Nephron progenitor cell (in vitro differentiated cells): ENCODE measurements at places on chromosomes 1 and 21.

DNA sequence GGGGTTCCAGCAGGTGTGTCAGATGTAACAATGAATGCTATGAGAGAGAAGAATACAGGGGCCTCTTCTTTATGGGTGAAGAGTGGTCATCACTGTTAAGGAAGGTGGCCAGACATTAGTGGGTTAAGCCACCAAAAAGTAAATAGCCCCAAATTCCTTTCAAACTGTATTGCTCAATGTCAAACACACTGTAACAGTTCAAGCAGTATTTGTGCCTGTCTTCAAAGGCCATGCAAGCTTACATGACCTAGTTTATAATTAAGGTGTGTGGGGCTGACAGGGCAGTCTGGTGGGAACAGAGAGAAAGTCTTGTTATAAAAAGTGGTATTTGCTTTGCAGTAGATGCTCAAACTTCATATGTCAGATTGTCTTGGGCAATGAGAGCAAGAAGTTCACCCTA lies 18.5 kb downstream of the CHIT1 start:
- no peak for DNase-seq

GRCh38 chr1:179178950-179179349 lies 50.5 kb downstream of the ABL2 start:
- no peak for DNase-seq

GRCh38 chr1:110462964-110463363 lies 12.0 kb downstream of the PROK1 start:
- no peak for DNase-seq

GRCh38 chr1:152108882-152109222 lies 6.4 kb downstream of the TCHH start:
- DNase-seq = no peak

- no peak for DNase-seq
These were observed 8.1 kb downstream of the SOD1 start for GRCh38 chr21:31667639-31668038.

GRCh38 chr1:116268211-116268610 lies 104.8 kb upstream of the ATP1A1 start:
- DNase-seq = no peak

DNA sequence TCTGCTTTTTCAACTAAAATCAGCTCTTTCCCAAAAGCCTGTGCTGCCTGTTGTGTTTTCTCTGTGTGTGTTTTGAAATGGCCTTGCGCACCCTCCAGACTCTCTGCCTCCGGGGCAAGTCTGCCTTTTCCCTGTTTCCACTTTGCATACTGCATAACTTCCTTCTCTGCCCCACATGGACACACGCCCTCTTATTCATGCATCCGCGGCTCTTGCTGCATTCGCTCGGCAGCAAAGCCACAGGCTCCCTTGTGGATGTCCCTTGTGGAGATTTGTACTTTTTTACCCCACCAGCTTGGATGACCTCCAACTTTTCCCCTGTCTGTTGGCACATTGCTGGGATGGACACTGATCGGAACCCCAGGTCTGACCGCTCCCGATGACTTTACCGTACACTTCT lies 147.6 kb downstream of the ADSS2 start:
- no peak for DNase-seq

GRCh38 chr1:111857194-111857651 lies 101.5 kb downstream of the DDX20 start:
- no peak for DNase-seq

- no peak for DNase-seq
These were observed 6.3 kb upstream of the ADAR start for GRCh38 chr1:154614247-154614646.

DNA sequence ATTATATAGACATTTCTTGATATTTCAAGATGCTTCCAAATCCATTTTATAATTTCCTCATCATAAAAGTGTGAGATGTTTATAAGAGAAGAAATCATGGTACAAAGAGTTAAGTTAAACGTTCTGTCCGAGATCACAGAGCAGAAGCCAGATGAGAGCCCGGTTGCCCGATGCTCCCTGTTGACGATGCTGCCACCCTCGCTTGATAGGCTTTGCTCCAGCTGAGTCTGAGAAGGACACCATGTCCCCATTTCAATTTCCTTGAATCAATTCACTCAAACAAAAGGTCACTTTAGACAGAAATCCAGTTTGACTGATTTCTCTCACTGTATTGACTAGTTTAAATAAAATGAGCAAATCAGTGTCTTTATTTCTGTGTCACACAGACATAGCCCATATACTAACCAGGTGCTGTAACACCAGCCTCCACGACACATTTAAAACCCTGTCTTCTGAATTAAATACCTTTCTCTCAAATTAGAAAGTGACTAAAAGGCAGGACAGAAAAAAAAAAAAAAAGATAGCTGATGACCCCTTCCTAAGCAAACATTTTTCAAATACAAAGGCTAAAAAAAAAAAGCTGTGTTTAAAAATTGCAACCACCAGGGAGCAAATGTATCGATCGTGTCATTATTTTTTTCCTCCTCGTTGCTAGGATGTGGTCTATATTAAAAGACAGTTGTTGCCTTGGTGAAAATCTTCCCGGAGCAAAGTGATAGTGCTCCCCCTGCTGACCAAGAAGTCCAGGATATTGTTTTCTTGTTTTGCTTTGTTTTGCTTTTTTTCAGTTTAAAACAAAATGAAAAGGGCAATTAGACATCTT lies 35.2 kb downstream of the DNASE2B start:
- DNase-seq = peak; percentile 45

DNA sequence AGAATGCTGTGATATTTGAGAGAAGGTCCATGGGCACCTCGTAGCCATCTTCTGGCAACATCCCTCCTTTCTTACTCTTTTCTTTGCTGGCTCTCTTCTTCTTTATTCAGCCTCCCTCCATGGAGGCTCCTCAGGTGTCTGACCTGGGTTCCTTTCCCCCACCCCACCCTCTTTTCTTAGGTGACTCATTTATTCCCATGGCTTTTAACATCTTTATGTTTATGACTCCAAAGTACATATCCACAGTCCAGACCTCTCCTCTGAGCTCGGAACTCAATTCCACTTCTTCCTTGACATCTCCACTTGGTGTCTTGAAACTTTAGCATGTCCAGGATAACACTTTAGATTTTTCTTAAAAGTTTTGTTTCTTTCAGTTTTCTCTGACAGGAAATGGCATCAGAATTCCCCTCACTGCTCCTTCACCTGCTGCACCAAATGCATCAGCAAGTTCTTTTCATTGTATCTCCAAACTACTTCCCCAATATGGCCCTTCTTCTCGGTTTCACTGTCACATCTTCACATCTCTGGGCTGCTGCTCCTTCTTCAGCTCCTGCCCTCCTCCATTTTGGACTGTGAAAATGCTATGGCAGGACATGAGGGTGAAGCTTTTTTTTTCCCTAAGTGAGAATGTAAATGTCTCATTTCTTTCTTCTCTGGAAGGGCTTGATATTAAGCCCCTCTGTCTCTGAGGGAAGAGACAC lies 95.9 kb downstream of the GIPC2 start:
- no peak for DNase-seq

DNA sequence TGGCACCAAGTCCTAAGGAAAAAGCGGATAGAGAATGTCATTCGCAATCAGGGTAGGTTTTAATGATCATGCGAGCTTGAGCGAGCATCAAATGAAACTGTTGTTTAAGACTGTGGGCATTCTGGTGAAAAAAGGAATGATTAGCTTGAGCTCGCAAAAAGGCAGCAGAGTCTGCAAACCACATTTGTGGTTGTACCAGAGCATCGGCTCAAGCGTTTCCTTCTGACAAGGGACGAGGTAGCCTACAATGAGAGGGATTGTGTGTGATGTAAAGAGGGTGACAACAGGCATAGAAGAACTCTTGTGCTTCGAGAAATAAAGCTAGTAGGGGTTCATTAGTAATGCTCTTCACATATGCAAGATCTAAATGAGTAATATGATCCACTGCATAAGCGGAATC lies 11.1 kb upstream of the CD48 start:
- no peak for DNase-seq

DNA sequence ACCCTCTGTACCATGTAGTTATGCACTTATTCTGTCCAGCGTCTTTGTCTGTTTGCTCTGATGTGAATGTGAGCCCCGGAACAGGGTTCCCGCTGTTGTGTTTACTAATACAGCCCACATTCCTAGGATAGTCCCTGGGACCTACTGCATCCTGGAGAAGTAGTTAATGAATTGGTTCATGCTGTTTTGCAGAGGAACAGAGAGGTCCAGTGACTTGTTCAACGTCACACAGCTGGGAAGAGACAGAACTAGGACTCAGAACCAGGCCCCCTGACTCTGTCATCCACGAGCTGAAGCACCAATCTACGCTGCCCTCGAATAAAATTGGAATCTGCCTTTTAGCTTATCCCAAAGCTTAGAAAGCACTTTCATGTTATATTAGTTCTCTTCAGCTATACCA lies 784 bp downstream of the AGT start:
- no peak for DNase-seq

DNA sequence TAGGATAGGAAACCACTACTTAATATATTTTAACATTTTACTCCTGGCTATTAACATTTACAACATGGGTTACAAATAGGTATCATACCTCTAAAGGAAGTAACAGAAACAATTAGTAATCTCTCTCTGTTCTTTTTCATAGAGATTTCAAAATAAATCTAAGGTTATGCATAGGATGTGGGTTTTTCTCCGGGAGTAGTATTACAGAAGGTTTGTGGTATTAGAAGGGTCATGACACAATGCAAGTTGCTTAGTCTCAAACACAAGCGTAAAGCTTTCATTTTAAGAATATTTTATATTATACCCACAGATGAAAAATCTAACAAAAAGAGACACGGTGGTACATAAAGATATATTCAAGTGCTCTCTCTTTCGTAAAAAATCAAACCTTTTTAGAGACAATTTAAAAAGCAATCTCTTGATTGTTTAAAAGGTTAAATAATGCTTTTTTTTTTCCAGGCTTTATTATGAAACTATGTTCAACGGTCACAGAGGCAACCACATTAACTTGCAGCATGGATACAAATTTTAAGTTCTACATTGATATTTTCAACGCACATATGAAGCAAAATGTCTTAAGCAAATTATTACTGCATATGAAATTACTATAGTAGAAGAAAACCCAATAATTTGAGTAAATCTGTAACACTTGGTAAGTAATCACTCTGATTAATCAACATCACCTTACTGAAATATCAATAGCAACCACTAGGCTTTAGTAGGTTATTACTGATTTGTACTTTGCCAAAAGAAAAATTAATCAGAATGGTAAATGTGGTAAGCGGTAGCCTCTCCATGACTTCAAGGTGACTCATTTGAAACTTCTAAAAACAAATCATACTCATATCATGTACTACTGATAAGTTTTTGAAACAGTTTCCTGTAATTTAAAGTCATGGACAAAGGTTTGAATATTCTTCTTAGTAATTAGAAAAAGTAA lies 97.4 kb upstream of the GFI1 start:
- DNase-seq = no peak

DNA sequence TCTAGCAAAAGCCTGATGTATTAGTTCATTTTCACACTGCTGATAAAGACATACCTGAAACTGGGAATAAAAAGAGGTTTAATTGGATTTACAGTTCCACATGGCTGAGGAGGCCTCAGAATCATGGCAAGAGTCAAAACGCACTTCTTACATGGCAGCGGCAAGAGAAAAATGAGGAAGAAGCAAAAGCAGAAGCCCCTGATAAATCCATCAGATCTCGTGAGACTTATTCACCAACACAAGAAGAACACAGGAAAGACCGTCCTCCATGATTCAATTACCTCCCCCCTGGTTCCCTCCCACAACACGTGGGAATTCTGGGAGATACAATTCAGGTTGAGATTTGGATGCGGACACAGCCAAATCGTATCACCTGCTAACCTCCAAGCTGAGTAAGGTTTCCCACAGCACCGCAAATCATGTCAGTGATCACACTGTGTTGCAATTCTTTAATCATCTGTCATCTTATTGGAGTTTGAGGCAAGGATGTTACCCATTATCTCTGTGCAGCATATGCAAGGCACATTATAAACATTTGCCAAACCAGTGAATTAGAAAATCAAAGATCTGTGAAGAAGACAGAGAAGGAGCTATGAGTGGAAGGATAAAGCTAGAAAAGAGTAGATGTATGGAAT lies 128.5 kb downstream of the ZNF281 start:
- DNase-seq = no peak

GRCh38 chr1:43536196-43536863 lies 5.6 kb downstream of the PTPRF start:
- no peak for DNase-seq

- no peak for DNase-seq
These were observed 52.9 kb downstream of the NCF2 start for GRCh38 chr1:183537405-183537804.

DNA sequence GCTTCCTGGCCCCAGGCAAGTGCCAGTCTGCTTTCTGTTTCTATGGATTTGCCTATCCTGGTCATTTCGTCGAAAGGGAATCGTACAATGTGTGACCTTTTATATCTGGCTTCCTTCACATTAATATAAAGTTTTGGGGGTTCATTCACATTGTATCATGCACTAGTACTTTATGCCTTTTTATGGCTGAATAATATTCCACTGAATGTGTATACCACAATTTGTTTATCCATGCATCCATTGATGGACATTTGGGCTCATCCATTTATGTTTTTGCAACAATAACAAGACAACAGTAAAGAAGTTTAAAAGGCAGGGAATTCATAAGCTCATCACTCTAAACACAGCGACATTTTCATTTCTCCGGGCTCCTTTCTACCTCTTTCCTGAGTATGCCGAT lies 50.6 kb downstream of the SPSB1 start:
- no peak for DNase-seq

- DNase-seq = no peak
These were observed 40.6 kb upstream of the FOXD3 start for GRCh38 chr1:63281753-63282152.

DNA sequence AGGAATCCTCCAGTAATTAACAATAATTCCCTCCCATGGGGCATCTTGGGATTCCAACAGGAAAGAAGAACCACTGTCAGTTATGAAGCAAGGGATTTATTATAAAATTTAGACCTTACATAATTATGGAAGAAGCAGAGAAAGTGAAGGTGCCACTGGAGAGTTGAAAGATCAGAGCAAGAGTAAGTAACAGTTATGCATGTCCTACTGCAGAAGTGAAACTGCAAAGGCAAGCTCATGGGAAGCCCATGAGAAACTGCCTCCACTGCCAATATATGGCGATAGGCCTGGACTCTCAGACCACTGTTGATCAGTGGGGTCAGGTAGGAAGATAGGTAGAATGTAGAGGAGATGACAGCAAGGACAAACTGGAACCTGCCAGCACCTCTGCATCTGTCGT lies 123.6 kb upstream of the ZNF648 start:
- no peak for DNase-seq

GRCh38 chr1:19153169-19153568 lies 56.9 kb downstream of the UBR4 start:
- DNase-seq = no peak

DNA sequence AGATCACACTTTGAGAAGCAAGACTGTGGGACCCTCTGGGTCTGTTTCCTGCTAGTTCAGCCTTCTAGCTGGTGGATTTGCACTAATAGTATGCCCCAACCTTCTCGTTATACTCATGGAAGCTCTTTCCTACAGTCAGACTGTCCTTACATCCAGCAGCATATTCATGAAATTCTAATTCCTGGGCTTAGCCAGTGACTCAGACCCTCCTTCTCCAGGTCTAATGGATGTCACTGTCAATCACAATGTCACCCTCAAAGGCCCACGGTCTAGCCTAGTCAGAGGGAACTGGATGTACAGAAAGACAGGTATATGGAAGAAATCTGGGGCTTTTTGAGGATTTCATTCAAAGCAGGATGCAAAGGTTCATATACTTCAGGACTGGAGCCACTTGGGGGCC lies 72.4 kb downstream of the KCNJ15 start:
- no peak for DNase-seq

GRCh38 chr1:67193704-67194103 lies 27.4 kb downstream of the IL23R start:
- no peak for DNase-seq
